ENCODE measurements at places on chromosomes 4 and X.

GRCh38 chr4:135032670-135033069 lies 831.1 kb upstream of the PABPC4L start:
- no peak for DNase-seq

GRCh38 chr4:54197926-54198325 lies 31.2 kb upstream of the PDGFRA start:
- DNase-seq, result no peak

- DNase-seq, result no peak
These were observed 104.5 kb upstream of the AGA start for GRCh38 chr4:177546745-177547144.

DNA sequence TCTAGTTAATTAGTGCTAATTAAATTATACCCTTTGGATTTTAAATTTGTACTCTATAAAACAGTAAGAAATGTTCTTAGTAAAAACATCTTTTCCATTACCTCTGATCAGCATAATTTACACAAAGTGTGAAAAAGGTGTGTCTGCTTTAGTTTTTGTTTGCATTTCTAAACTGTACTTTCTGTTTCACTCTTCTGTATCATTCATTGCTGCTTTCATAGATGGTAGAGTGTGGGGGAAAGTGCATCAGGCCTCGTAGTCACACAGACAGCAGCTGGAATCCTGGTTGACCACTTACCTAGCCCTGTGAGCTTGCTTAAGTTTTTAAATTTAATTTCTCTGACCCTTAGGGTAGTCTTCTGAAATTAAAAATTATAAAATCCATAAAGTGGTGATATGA lies 275.4 kb upstream of the PITX2 start:
- no peak for DNase-seq

GRCh38 chr4:1211371-1211770 lies 37.6 kb downstream of the CTBP1 start:
- DNase-seq, result no peak

DNA sequence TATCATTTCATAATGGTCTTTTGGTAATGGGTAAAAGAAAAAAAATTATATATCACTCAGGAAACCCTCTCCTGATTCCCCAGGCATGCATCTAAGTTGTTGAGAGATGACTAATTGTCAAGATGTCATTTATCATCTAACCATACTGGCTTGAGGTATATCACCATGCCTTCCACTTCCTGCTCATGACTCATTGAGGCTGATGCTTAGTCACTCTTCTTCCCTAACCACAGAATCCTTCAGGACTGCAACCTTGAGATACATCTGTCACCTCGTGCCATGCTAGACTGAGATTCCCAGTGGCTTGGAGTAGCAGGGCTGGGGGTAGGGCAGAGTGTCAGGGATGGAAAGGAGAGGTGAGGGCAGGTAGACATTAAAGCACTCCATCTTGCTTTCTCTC lies 782.5 kb upstream of the INTU start:
- no peak for DNase-seq

DNA sequence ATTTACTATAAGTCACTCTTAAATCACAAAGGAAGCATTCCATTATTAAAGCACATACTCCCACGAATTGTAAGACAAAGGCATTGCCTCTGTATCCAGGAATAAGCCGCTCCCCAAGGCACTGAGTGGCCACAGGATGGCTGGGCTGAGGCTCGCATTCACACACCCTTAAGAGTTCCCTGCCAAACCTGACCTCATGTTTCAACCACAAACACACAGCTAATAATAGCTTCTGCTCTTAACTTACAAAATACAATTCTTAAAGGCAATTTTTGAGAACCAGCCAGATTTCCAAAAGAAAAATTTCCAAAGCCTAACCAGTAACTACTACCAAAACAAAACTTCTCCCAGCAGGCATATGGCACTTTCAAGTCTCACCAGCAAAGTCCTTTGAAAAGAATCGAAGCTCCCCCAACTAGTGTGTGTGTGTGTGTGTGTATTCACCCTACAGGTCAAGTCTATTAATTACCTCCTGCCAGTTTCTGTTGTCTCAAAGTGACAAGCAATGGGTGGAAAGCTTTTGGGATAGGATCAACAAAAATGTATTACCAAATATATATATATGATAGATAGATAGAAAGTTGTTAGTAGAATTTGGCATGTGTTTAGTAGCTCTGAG lies 36.0 kb downstream of the ARHGAP6 start:
- no peak for DNase-seq

- DNase-seq, result no peak
These were observed 335.5 kb upstream of the IGFBP7 start for GRCh38 chr4:57445686-57446085.

GRCh38 chr4:75327804-75328512 lies 186.2 kb downstream of the RCHY1 start:
- no peak for DNase-seq

DNA sequence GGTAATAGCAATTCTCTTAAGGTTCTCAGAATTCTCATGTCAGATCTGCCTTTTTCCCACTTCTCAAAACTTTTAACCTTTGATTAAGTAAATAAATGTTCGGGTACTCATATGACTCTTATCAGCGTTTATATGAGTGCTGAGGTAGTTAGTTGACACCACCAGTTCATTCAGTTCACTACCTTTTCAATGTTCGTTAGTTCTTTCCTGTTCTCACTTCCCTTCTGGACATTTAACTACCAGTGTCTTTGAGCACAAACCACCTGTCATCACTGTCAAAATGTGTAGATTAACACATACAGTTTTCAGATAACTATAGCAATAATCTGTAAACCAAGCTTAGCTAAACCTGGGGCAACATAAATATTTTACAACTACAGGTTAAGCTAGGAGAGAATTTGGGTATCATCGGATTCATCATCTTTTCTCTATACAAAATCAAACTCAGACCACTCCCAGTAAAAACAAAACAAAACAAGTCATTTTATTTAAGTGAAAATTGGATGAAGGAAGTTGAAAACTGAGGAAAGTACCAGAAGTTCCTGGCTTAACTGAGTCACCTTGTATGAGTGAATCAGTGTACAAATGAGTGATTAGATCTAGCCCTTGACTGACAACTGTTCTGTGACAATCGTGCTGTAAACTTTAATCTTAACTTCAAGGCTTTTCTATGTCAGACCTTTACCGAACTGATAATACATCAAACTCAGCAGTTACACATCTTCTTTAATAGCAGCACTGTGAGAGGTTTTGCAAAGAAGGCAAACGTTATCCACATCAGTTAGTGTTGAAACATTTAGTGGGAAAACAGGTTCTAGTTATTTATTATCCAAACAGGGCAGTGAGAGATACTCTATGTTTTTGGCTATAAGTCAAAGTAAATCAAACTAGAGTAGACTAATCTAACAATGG lies 41.9 kb downstream of the ARHGEF38 start:
- no peak for DNase-seq

- DNase-seq, result no peak
These were observed 1564.8 kb downstream of the RPA4 start for GRCh38 chrX:98448524-98448923.

- DNase-seq, result no peak
These were observed 21.1 kb downstream of the KLHL5 start for GRCh38 chr4:39083164-39083563.

GRCh38 chr4:140884431-140885058 lies 128.4 kb upstream of the TBC1D9 start:
- no peak for DNase-seq

GRCh38 chr4:6506616-6507140 lies 34.3 kb upstream of the PPP2R2C start:
- DNase-seq, result no peak

DNA sequence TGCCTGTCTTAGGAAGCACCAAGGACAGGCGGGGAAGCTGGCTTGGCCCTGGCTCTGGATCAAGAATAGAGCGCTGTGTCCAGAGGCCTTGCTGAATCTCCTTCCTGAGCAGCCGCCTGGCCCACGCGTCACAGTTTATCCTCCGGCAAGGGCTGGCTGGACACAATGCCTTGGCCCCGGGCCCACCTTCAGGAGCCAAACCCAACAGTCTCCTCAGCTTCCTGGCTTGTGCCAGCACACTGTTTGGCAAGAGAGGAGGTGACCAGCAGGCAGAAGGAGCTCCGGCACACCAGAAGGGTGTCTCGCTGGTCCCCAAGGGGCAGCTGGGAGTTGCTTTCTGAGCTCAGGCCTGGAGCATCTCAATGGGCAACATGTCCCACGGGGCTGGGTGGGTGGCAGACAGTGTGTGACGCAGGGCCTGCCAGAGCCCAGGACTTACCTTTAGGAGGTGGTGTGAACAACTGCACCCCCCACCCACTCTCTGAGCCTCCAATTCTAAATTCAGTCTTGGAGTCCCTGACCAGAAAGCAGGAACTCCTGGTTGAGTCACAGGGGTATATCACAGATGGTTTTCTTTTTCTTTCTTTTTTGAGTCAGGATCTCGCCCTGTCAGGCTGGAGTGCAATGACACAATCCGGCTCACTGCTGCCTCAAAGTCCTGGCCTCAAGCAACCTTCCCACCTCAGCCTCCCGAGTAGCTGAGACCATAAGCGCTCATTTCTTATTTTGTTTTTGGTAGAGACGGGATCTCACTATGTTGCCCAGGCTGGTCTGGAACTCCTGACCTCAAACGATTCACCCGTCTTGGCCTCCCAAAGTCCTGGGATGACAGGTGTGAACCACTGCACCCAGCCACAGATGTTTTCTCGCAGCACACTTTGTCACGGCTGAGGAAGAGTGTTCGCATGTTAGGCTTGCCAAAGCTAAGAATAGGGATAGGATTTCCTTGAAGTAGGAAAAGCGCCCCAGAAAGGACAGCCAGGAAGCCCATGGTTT lies 361.2 kb downstream of the BCOR start:
- DNase-seq, result no peak

DNA sequence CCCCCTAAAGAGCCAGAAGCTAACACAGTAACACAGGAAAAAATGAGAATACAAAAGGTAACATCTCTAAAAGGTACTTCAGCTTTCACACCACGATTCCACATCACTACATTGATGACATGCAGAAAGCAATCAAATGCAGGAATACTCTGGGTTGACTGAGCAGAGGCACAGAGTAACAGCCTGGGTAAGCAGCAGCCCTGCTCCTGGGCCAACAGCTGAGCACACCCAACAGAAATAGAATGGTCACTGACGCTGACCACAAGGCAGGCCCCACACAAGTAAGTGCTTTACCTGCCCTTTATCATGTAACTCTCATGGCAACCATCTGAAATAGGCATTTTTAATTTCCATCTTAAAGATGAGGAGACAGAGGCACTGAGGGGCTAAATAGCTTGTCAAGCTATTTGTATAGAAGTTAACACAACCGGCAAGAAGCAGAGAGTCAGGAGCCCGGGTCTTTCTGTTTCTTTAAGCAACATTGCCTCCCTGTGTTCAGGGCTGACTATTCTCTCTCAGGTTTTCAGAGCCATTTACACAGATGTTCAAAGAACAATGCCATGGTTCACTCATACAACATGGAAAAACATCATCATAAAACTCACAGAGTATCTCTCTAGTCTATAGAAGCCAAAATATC lies 168.9 kb downstream of the ZNF674 start:
- DNase-seq, result peak; percentile 27

GRCh38 chr4:103105558-103106356 lies 6.1 kb upstream of the BDH2 start:
- DNase-seq, result no peak

GRCh38 chr4:77124576-77124975 lies 32.4 kb upstream of the CCNG2 start:
- no peak for DNase-seq

DNA sequence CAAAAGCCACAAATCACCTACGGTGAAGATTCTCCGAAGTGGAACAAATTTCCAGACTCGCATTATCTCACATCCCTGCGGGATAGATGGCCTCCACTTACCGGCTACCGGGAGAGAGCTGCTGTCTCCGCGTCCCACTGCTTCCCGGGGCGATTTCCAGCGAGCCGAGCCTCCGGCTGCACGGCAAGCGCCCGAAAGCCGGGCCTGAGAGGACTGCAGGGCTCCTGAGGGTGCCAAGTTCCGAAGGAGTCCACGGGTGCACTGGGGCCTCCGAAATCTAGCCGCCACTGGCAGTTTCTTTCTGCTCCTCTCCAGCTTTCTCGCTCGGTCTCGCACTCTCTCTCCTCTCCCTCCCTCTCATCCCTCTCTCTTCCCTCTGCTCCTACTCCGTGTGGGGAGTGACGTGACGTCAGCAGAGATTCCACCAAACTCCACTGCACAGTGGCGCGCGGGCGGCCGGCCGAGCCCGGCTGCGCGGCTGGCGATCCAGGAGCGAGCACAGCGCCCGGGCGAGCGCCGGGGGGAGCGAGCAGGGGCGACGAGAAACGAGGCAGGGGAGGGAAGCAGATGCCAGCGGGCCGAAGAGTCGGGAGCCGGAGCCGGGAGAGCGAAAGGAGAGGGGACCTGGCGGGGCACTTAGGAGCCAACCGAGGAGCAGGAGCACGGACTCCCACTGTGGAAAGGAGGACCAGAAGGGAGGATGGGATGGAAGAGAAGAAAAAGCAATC lies 14.0 kb upstream of the PITX2 start:
- no peak for DNase-seq

DNA sequence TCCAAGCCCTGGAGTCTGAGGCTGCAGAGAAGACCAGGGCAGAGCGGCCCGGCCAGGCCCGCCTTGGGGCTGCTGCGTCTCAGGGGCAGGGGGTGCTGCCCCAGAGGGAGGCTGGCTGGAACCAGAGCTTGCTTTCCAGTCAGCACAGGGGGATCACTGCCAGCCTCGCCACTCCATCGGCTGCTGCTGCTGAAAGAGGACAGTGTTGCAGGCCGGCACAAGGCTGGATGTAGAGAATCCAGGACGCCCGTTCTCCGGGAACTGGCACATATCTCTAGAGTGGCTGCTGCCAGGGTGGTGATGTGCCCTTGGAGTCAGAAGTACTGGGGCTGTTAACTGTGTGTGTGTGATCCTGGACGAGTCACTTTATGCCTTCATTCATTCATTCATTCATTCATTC lies 31.9 kb upstream of the SORCS2 start:
- DNase-seq, result no peak

GRCh38 chrX:110450050-110450449 lies 91.4 kb downstream of the RTL9 start:
- peak; percentile 55 for DNase-seq

DNA sequence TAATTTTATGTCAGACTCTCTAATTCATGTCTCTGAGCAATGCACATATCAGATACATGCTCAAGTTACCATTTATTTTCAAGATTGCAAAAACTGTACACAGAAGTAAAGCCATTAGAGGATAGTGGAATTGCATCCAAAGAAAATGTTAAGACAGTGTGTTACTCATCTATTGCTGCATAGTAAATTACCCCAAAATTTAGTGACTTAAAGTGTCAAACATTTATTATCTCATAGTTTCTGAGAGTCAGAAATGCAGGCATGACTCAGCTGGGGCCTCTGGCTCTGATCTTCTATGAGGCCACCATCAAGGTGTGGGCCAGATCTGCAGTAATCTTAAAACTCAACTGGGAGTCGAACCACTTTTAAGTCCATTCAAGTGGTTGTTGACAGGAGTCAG lies 275.2 kb downstream of the QDPR start:
- no peak for DNase-seq

GRCh38 chr4:83114576-83114975 lies at the start of gene PLAC8:
TSS of gene PLAC8 (minus strand) at chr4:83114729. CDS start at chr4:83107921, 6,808 bp downstream.
- peak; percentile 29 for DNase-seq

DNA sequence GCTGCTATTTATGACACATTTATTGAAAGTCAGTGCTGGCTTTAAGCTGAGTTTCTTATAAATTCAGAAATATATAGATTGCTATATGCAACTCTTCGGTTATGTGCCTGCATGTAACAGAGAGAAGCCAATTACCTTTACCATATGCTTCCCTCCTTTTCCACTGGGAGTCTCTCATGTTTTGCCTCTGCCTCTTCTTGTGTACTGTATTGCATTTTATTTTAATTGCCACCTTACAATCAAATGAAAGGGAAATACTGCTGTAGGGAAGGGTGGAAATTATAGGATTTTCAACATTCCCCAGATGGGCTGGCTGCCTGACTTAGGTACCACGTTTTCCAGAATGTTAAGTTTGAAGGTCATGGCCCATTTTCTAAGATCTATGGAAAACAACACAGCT lies 655.4 kb upstream of the SLIT2 start:
- DNase-seq, result no peak
